ENCODE measurements at places on chromosomes 4 and X.

DNA sequence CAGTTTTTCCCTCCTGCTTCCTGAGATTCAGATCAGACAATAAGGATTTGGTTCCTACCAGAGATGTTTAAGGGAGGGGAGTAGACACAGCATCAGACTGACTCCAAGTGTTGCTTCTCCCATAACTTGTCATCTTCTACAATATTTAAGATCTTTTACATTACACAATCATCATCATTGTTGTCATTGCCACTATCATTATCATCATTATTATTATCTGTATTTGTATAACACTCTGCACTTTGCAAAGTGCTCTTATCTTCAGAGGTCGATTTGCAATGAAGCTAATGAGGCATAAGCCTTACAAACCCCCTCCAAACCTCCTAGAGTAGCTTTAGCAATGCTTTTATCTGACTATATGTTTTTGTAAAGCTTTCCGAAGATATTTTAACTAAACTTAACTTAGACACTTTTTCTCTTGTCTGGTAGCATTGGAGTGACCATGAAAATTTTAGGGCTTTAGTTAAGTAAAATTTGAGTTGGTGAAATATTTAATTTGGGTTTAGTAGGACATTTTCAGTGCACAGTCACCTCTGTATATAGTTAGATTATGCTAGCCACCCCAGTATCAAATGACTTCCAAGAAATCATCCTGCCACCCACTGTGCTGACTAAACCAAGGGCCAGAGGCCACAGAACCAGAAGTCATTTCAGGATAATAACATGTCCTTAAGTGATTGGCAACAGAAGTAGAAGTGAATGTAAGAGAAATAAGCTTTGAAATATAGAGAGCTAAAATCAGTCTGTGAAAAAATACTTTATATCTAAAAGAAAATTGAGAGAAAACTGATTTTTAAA is 124.2 kb upstream of the NRK start:
- DNase-seq = no peak

DNA sequence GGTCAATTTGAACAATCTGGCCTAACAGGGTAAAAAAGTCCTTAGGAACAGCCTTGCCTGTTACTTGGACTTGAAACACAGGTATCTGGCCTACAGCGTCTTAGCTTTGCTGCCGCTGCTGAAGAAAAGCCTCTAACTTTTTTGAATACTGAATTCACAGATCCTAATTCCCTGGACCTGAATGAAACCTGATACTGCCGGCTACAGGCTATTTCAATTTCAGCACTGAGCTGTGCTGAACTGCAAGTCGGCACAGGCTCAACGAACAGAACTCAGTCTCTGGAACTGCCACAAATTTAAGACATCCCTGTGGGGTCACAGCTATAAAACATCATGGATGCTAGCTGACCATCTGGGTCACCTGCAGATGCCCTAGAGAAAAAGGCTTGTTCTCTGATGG is 7.2 kb downstream of the NR0B1 start:
- no peak for DNase-seq

- DNase-seq = no peak
Observed at GRCh38 chr4:27692158-27692557, 831.5 kb downstream of the STIM2 start.

- DNase-seq = no peak
Observed at GRCh38 chr4:42716996-42717395, 60.1 kb upstream of the ATP8A1 start.

- DNase-seq = no peak
Observed at GRCh38 chr4:140116442-140117104, 37.4 kb downstream of the MAML3 start.

DNA sequence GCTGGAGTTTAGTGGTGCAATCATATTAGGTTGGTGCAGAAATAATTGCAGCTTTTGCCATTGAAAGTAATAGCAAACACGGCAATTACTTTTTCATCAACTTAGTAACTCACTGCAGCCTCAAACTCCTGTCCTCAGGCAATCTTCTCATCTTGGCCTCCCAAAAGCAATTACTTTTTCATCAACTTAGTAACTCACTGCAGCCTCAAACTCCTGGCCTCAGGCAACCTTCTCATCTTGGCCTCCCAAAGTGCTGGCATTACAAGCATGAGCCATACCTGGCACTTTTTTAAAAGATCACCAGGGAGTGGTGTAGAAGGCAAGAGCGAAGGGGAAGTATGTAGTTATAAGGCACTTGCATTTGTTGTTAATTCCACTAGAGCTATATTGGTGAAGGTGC is 491.1 kb upstream of the ADGRL3 start:
- DNase-seq = no peak

DNA sequence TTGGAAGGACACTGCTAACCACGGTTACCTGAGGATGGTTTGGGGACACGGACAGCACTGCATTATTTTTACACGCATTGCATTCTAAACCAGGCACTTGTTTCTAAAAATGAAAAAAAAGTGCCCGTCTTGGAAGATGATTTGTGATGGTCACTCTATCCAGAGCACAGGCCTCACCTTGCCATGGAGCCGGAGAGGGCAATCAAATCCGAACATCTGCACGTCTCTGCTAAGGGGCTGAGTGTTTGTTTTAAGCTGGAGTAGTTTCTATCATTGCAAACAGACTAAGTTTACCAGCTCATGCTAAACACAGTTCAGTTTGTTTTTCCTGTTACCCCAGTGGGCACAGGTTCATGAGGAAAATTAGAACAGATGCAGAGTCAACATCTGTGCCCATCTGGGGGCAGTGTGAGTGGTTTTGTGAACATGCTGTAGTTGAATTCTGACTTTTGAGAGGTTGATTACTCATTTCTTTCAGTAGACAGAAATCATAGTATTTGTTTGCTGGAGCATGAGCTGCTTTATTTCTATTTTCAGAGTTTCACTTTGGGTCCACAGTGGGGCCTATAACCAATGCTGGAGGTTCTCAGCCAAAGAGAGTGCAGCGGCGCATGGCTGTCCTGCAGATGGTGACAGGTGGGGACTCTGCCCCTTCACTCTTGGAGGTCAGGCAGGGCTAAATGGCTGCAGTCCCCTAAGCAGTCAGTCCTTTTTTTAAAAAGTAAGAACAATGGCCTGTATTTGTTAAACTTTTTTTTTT is 65.4 kb upstream of the ENPP6 start:
- no peak for DNase-seq

- DNase-seq = no peak
Observed at GRCh38 chr4:20944961-20945360, 244.7 kb downstream of the PACRGL start.

DNA sequence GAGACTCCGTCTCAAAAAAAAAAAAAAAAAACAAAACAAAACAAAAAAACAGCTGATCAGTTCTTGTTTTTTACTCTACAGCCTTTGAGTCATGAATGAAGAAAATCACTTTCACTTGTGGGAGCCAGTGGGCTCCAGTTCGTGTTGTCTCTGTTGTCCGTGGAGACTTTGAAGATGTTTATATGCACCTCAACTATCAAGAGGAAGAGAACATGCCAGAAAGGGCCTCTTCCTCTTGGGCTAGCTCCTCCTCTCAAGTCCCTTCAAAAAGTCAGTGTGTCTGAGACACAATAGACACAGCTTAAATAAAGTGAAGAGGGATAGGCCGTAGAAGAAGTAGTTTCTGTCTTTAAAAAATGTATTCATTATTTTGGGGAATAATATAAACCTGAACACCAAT is 182.7 kb downstream of the KDR start:
- DNase-seq = no peak

DNA sequence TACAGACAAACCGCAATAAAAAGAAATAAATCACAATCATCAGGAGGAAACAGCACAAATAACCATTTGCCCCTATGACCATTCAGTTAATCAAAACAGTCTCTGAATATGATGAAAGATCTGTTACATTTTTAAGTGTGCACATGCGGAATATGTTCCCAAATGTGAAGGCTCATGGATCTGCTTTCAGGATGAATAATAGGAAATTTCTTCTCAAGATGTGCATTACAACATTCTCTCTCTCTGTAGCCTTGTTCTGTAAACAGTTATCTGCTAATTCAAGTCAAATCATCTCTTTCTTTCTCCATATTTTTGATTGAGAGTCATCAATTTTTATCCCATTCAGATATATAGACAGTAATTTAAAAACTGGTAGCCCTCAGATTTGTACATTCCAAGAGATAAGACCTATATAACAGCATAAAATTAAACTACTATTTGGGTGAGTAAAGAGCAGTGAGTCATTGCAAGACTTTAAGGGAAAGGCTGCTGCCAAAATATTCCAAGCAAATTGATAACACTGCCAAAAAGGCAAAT is 433.9 kb upstream of the ATOH1 start:
- DNase-seq = no peak

- DNase-seq = no peak
Observed at GRCh38 chr4:85738721-85739120, 263.8 kb downstream of the ARHGAP24 start.
